ENCODE measurements at places on chromosomes 6 and 20.
A peak's percentile ranks its signal among the peaks of the same experiment; 100 is the strongest.

DNA sequence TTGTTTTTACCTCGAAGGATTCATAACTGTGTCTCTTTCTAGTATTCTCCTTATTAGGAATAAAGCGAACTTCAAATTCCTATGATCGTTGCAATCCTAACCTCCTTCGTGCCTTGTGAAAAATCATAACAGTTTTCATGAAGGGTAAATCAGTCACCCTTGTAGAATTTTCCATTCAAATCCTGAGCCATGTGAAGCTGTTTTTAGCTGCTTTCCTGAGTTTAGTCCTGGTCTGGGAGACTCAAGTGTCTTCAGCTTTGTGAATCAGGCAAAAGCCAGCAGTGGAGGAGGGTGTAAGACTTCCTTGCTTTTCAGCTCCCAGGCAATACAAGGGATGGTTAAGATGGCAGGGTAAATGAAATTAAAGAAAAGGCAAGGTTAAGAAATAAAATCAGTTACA is 24.3 kb downstream of the GCNT2 start:
- no peak for DNase-seq

DNA sequence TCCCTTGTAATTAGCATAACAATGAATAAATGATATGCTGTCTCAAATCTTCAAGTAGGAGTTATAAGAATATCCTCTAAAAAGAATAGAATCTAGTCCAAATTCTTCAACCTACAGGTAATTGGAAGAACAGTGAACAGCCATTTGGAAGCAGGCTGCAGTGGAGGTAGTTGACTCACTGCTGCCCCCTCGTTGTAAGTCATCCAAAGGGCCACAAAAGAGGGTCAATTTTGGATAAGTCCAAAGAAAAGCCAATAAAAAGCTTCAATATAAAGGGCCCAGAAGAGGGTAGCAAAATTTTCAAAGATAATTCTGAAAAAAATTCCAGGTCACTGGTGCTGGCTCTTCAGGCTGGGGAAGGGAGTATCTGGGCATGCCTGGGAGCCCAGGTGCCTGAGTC is 60.8 kb upstream of the SSTR4 start:
- peak; percentile 20 for DNase-seq

- no peak for DNase-seq
Observed at GRCh38 chr20:47964149-47964548, 178.9 kb upstream of the SULF2 start.

DNA sequence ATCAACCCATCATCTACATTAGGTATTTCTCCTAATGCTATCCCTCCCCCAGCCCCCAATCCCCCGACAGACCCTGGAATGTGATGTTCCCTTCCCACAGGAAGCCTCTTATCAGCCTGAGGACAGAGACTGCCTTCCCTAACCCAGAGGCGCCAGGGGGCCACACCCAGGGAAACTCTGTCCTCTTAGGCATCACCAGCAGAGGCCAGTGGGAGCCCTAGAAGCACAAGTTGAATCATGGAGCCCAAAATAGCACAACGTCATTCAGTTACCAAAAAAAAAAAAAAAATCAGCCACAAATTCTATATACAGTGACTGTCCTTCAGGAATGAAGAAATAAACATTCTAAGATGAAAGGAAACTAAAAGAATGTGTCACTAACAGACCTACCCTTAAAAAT is 625.7 kb downstream of the TFAP2A start:
- no peak for DNase-seq

DNA sequence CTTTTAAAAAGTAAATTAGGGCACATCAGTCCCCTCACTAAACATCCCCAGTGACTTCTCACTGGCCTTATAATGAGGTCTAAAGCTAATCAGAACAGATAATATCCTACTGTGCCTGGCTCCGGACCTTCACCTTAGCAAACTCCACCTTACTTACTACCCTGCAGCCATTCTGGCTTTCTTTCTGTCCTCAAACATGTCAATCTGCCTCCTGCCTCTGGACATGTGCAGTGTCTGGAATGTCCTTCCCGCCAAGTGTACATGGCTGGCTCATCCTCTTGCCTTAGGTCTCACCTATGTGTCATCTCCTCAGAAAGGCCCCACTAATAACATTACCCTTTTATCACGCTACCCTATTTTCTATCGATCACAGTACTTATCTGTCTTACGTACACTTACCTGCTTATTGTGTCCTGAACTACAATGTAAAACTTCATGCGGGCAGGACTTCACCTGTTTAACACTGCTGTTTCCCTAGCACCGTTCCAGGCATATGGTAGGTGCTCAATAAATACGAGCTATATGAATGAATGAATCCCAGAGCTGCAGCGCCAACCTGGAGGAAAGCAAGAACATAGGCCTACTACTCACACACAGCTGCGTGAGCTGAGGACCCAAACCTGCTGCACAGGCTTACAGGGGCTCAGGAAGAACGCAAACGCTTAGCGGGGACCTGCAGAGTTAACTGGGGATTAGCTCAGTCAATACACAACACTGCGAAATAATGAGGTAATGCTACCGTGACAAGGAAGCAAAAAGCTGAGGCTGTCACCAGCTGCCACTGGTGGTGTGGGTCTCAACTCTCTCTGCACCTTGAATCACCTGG is 991 bp downstream of the UQCC2 start:
- DNase-seq, result no peak

DNA sequence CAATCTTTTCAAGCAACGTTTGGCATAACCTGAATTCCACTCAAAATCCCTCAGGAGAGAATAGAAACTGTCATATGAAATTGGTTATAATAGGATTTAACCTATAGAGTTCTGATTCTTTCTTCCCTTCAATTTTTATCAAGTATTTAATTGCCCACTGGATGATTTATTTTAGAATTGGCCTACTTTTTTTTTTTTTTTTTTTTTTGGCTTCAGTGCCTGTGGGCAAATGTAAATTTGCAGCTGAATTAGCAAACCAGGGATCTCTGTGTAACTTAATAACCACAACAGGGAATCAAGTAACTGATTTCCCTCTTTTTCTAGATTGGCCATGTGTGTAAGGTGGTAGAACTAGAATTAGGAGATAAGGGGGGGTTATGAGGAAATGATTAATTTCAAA is 157.0 kb downstream of the SOX4 start:
- no peak for DNase-seq

DNA sequence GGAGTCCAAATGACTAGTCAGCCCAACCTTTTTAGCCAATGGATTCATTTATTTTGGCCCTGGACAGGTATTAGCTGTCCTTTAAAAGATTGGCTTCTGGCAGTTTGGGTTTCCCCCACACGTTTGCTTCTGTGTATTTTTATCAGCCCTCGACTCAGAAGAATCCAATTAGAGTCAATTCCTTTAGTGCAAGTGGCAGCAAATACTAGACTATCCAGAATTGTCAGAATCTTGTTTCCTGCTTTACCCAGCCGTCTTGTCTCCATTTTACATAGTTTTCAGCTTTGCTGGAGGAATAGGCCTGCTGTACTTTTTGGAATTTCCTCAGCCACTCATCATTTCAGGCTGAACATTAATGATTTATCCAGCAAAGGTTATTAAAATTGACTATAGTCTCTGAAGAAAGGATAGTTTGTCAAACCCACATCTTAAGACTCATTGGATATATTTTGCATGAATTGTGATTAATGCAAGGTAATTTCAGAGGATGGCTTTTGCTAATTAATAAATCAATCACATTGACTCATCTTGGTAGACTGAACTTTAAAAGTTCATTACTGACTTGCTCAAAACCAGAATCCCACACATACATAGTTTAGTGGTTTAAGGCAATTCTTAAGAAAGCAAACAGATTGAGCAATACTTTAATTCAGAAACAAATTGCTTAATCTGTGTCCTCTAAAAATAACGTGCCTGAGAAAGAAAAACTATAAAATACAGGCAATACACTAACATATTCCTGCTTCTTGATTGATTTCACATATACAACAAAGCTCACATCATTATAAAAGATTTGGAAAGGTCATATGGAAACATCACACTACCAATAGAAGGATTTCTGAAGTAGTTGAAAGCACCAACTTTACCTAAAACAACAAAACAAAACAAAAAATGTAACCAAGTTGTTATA is 62.9 kb upstream of the ZNF217 start:
- DNase-seq, result no peak

GRCh38 chr20:35319192-35319870 is 27.1 kb upstream of the FAM83C start:
- no peak for DNase-seq

- DNase-seq, result no peak
Observed at GRCh38 chr20:57590485-57591288, 29.5 kb downstream of the ZBP1 start.
